ENCODE measurements at places on chromosomes 2 and 18.

- DNase-seq = no peak
These were observed 184.2 kb upstream of the COL3A1 start for GRCh38 chr2:188789951-188790350.

- DNase-seq = no peak
These were observed 89.0 kb downstream of the NBAS start for GRCh38 chr2:15472133-15472532.

DNA sequence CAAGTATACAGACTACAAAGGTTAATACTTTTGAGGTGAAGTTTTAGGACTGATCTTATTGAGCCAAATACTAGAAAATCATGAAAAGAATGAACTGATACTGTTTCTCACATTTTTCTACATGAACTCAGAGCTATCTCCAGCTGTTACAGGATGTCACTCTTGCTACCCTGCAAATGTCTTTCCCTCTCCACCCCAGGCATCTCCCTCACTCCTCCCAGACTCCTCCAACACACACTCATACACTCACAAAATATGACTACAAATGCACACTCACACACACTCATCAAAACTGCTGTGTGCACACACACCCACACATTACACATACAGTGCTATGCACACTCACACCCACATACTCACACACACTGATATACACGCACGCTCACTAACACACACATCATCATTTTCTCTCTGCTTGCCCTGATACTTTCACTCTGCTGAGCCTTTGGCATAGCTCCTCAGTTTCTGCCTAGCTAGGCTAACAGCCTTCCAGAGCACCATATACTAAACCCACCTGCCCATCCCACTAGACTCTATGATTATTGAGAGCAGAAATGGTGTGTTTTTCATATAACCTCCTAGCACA is 273.3 kb downstream of the CD226 start:
- no peak for DNase-seq

DNA sequence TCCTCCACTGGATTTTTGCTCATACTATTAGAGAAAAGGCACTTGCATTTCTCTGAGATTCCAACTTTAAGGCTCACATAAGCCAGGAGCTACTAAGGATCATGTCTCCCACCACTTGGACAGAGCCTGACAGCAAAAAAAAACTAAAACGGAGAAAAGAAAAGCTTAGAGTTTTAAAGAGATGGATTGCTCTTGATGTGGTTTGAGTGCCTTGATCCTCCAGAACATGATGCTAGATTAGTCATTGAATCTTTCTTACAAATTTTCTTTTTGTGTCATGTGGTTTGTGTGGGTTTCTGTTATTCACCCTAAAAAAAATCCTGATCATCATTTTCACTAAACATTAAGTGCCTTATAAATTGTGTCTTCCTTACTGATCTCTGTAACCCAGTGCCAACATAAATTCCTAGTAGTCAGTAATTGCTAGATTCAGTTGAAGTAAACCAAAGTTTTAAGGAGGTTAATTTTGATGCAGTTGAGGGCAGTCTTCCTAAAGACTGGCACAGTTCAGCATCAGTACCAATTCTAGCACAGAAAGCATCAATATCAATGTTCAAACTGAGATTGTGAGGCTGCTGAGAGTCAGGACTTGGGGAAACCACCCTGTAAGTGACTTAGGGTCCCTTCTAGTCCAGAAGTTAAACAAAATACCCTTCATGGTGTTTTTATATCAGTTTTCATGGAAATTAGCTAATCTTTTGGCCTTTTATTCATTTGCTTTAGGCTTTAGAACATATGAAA is 206.3 kb downstream of the RAD51AP2 start:
- no peak for DNase-seq

DNA sequence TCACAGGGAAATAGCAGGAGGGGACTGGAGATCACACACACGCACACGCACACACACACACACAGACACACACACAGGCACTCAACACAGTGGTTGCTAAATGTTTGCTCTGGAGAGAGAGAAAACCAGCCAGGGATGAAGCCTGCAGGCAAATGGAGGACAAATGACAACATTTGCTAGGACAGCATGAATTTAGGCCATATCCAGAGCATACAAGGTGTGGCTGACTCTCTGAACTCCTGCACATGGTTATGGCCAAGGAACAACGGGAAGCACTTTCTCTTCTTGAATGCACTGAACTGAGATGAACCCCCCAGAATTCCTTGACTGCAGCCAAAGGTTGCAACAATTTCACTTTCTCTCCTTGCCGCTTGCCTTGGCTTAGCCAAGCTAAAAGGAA is 230.0 kb upstream of the RASGRP3 start:
- DNase-seq = no peak

DNA sequence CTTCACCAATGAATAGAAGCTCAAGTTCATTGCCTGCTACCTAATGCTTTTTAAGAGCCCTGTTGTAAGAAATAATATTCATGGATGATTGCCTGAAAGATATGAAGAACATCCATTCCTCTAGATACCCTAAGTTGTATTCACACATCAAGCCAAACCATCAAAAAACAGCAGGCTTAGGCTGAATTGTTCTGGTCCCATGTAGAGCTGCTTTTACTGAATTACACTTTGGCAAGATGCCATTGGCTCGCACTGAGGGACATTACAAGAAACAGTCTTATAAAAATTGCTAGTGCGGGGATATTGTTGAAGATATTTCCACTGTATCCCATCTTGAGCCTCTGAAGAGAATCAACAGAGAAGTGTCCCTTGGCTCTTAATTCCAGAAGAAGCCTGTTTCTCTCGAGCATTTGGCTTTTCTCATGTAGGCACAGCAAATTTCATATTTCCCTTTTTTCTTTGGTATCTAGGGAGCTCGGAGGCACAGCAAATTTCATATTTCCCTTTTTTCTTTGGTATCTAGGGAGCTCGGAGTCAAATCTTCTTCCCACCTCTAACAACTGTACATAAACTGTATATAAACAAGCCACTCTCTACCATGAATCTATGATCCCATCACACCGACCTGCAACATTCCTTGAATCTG is 107.5 kb downstream of the COLEC12 start:
- DNase-seq = no peak

DNA sequence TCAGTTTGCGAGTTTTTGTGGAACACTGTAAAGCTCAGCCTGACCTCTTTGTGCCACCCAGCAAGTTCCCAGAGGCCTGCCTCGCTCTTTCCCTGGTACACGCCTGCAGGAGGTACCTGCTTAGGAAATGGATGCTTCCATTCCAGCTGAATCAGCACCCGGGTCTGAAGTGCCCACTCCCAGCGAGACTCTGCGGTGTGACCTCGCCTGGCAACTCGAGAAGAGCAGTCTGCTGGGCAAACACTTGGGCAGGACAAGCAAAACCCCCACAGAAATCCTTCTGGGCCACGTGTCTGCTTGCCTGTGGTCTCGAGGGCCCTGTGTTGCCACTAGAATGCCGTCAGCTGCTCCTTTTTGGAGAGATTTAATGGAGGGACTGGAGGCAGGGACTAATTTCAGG is 127.6 kb downstream of the MAPK4 start:
- no peak for DNase-seq

GRCh38 chr2:15881120-15881433 is 59.3 kb upstream of the MYCN start:
- DNase-seq = no peak

- no peak for DNase-seq
These were observed 62.6 kb upstream of the HS6ST1 start for GRCh38 chr2:128380961-128381938.

GRCh38 chr2:187877391-187877790 is 323.2 kb upstream of the TFPI start:
- DNase-seq = no peak

DNA sequence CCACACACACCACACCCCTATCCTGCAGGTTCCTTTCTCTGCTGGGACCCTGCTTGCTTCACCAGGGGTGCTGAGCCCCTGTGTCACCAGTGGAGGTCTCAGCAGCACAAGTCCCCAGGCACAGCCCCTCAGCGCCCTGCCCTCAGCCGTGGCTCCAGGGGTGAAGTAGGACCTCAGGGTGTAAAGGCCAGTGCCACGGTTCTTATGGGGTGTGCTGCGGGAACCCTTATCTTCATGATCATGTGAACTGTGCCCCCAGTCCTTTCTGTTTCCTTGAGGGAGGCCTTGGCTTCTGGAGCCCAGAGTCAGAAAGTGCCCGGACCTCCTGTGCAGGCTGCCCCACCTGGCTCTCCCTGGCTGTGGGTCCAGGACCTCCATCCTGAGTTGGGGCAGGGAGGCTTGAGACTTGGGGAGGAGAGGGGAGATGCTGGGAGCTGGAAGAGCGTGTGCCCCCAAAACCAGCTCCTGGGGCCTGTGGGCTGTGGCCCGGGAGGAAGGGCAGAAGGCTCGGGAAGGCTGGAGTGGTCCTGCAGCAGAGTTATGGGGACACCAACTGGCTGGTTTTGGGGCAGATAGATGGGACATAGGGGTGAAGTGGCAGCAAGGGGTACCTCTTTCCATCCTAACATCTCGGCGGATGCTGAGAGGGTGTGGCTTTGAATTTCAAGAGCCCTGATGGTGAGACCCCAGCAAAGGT is 20.2 kb upstream of the KLF11 start:
- no peak for DNase-seq

DNA sequence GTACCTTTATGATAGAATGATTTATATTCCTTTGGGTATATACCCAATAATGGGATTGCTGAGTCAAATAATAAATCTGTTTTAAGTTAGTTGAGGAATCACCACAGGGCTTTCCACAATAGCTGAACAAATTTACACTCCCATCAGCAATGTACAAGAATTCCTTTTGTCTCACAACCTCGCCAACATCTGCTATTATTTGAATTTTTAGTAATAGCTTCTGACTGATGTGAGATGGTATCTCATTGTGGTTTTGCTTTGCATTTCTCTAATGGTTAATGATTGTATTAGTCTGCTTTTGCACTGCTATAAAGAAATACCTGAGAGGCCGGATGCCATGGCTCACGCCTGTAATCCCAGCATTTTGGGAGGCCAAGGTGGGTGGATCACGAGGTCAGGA is 1387.6 kb upstream of the ACVR2A start:
- no peak for DNase-seq

GRCh38 chr2:47218066-47218581 is 63.0 kb upstream of the STPG4 start:
- DNase-seq = no peak

DNA sequence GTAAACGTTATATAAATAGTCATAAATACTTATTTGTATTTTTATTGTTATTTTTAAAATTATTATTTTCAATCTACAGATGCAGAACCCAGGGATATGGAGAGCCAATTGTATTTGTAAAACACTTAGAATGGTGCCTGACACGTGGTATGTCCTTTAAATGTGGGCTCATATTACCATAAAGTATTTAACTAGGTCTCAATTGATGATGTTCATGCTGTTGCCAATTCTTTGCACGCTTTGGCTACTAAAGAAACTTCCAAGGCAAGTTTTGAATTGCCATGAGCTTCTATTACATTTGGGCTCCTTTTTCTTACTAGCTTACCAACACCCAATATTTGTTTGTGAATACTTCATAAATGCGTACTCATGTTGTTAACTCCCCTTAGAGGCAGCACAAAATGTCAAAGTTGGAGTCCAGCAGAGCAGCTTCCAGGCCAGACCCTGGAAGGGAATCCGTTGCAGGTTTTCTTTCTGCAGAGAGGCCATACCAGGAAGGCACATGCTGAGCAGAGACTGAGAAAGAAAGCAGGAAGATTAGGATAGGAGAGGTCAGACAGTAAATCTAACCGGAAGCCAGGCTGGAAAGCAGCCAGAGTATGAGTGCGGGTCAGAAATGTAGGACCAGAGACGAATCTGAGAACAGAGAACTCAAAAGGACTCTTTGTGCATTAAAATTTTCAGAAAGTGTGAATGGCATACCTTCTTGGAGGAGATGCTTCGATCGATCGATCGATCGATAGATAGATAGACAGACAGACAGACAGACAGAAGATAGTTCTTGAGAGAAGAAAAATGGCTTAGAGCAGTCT is 4.2 kb upstream of the NOSTRIN start:
- no peak for DNase-seq

DNA sequence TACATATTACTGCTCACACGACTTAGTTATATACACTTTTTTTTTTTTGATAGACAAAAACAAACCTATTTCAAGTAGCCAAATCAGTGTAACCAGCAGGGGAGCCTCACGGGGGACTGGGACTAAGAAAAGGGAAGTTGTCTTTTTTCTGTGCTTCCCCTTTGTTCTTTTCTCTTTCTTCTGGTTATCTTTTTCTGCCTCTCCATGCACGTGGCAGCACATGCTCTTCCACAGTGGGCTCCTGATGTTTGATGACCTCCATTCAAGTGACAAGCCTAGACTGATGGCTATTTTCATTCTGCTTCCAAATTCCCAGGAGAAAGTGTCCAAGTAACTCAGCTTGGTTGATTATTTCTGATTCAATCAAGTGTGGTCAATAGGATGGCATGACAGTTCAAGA is 98.2 kb upstream of the STK39 start:
- DNase-seq = no peak

DNA sequence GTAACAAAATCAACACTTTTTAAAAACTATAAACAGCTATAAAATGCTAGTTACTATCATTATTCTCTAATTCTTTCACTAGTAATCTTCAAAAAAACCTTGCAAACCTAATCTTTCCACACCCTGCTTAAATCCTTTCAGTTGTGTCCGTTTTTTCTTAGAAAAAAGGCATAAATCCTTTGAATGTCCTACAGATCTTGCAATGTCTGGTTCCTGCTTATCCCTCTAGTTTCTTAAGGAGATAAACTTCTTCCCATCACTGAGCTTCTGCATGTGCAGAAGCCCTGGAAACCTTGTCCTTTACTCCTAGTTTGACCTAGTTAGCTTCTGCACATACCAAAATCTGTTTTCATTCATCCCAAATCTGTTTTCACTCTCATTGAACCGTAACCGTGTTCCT is 1.3 kb upstream of the PNO1 start:
- no peak for DNase-seq

- DNase-seq = no peak
These were observed 10.0 kb downstream of the RHOB start for GRCh38 chr2:20456636-20457426.

GRCh38 chr18:11969904-11970835 is 11.1 kb upstream of the IMPA2 start:
- no peak for DNase-seq

DNA sequence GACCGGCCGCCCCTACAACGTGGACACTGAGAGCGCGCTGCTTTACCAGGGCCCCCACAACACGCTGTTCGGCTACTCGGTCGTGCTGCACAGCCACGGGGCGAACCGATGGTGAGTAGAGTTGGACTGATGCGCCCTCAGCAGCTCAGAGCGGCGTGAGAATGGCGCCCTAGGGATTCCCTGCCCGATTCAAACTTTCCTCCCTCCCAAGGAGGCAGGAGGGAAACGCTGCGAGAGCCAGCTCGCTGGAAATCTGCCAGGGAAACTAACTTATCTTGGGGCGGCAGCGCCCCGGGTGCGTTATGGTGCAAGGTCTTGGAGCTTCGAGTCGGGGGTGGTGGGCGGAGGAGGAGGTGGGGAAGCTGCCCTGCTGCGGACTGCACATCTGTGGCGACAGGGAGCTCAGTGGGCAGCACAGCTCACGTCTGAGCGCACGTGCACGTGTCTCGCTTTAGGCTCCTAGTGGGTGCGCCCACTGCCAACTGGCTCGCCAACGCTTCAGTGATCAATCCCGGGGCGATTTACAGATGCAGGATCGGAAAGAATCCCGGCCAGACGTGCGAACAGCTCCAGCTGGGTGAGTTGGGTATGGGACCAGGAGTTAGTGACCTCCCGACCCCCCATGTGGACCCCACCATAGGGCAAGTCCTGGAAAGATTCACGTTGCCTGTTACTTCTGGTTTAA is 697 bp downstream of the ITGA4 start:
- peak; percentile 72 for DNase-seq
